ENCODE measurements at places on chromosomes 5 and 9.

- DNase-seq = no peak
Measured at GRCh38 chr5:96691503-96692303, 29.5 kb downstream of the CAST start.

DNA sequence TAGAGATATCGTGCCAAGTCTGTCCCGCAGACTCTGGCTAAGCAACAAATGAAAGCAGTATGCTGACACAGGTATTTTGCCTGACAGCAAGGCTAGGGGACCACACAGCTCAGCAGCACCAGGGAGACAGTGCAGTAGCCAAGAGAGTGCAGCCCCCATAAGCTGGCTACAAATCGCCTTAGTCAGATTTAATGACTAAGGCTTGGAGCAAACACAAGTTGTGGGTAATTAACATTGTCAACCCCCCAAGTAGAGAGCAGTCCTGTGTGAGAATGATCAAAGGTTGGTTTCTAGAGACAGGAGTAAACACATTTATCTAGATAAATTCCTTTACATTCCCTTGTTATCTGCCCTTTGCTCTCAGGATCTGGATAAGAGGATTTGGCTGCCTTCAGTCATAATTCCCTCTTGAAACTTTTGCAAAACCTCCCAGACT lies 1434.5 kb upstream of the CDH6 start:
- no peak for DNase-seq

- DNase-seq = peak; percentile 85
Measured at GRCh38 chr5:91380491-91381238, 2.5 kb downstream of the ARRDC3 start.

DNA sequence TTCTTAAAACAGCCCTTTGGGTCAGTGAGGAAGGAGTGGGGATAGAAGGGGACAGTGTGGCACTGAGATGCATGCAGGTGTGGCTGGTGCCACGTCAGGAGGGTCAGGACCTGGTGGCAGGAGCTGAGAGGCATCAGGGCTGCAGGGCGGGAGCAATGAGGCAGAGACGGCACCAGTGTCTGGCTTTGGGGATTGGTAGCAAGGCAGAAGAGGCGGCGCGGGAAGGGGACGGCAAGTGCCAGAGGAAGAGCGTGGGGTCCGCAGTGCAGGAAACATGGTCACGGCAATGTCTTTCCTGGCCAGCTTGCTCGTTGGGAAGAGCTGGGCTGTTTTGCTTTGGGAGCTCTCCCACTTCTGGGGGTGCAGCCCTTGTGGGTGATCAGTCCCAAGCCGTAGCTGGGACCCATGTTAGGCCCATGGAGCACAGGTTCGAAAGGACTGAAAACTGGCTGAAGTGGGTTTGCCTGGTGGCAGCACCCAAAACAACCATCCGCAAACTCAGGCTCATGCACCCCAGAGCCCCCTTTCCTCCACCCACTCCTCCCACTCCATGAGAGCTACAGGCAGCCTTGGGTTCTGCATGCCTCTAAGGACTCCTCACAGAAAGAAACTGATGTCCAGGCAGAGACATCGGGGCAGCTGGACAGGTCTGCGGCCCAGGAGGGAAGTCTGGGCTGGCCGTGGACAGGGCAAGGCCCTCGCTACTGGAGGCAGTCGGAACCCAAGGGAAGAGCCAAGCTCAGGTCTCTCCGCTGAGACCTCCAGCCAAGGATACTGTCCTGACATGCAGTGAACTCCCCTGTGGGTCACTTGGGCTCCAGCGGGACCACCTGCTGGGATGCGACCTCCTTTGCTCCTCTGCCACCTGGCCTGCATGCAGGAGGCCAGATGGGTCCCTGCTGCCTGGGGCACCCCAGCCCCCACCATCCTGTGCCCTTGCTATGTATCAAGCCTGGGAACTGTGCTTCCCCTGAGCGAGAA lies 104.4 kb downstream of the ZNF354C start:
- no peak for DNase-seq

DNA sequence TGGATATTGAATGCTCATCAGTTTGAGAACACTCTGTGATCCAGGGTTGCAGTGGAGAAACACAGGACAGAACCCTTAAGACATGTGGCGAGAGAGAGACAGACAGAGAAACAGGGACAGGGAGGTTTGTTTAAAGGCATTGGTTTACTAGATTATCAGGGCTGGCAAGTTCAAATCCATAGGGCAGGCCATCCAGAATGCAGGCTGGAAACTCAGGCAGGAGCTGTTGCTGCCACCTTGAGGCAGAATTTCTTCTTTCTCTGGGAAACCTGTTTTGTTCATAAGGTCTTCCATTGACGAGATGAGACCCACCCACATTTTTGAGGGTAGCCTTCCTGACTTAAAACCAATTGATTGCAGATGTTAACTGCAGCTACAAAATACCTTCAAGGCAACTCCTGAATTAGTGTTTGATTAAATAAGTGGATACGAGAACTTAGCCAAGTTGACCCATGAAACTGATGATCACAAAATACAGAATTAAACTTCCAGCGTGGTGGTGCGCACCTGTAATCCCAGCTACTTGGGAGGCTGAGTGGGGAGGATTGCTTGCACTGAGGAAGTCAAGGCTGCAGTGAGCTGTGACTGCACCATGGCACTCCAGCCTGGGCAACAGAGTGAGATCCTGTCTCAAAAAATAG lies 55.9 kb downstream of the NSUN2 start:
- peak; percentile 43 for DNase-seq

- DNase-seq = peak; percentile 24
Measured at GRCh38 chr9:136996361-136997292, at the start of gene CLIC3. CLIC3 (minus strand) TSS chr9:136996568; CDS start chr9:136996543, 25 bp downstream.

DNA sequence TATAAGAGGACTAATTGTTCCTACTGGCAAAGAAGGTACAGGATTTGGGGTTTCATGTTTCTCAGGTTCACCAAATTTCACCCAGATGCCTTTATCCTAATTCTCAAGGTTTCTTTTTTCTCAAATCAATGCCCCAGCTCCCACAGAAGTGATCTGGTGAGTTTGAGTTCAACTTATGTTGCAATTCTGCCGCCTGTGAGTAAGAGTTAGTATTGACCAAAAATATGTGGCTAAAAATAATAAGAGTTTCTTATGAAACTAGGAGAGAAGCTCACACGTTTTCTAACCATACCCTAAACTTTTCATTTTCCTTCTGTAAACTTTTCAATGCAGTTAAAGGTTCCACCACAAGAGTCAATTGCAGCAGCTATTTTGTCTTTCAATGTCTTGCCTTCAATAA lies 15.1 kb downstream of the SLCO6A1 start:
- DNase-seq = no peak

GRCh38 chr5:1511651-1512540 lies 11.9 kb downstream of the LPCAT1 start:
- DNase-seq = peak; percentile 32

DNA sequence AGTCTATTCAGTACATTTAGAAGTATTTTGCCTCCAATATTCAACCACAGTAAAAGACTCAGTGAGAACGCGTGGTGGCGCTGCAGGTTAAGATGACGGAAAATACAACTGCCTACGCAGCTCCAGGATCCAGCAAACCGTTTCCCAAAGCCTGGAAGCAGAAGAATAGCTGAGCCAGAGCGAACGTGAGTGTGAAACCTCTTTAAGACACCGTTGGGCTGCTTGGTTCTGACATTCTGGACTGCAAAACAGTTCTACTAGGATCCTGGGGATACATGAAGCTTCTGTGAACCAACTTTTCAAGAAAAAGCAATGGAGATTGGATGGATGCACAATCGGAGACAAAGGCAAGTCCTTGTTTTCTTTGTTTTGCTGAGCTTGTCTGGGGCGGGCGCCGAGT lies at the start of gene PCDHB16:
Gene PCDHB16, plus strand, starts transcription at position 140 of the 400 bp plus-strand sequence. Its CDS starts 173 bp downstream, at position 313.
- peak; percentile 50 for DNase-seq

DNA sequence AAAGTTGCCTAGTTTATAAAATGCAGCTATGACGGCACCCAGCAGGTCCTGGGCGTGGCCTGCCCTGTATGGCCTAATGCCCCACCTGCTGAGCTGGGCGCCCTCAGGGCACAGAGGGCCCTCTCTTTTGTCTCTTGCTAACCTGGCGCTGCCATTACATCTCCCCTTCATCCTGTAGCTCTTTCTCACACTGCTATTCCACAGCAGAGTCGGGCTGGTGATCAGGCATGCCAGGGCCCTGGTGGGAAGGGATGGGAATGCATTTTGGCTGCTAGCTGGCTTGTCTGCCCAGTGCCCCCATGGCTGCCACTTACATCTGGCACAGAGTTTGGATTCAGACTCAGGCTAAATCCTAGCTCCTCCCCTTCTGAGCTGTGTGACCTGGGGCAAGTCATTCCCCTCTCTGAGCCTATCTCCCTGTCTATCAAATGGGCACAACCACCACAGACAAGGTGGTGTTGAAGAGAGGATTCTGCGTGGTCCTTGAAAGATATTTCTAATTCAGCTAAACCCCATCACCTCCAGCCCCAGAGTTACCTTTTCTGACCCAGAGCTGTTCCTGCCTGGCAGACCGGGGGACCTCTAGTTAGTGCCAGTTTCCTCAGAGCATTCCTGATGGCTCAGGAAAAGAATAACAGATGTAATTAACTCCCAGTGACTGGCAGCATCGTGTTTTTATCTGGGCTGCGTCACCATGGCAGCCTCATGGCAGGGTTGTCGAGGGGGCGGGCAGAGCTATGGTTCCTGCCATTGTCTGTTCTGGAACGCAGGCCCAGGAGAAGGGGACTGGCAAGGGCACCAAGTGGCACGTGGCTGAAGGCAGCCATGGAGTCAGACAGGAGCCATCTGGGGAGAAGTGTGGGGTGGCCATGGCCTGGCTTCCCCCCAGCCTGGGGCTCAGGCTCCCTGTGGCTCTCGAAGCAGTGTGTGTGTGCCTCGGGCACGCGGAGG lies 6.3 kb downstream of the PRR7 start:
- DNase-seq = no peak

DNA sequence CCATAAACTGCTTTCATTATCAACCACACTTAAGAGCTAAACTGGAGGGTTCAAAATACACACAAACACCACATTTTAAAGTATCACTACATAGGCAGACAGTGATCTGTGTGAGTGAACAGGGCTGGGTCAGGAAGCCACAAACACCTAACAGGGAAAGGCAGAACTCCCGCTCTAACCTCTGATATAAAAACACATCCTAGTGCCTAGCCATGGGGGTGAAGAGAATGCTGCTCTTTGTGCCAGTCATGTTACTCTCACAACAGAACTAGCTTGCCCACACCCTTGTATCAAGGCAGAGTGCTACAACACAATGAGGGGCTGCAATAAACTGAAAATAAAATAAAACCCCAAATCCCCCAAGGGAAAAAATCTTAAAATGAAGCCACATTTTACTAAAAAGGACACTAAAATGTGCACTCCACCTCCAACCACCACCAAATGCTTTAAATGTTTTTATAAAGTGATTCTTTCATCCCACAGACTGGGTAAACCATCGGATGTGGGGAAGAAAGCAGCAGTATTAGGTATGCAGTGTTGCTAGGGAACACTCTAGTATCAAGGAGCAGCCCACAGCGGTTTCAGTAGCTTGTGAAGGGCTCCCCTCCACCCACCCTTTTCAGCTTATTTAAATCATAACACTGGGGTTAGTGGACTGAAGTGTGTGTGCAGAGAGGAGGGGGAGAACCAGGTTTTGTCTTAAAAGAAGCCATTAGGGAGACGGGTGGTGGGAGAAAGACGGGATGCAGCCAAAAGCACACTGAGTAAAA lies 64.5 kb downstream of the TMEM161B start:
- no peak for DNase-seq

GRCh38 chr5:176561259-176561658 lies 12.1 kb downstream of the CDHR2 start:
- no peak for DNase-seq

DNA sequence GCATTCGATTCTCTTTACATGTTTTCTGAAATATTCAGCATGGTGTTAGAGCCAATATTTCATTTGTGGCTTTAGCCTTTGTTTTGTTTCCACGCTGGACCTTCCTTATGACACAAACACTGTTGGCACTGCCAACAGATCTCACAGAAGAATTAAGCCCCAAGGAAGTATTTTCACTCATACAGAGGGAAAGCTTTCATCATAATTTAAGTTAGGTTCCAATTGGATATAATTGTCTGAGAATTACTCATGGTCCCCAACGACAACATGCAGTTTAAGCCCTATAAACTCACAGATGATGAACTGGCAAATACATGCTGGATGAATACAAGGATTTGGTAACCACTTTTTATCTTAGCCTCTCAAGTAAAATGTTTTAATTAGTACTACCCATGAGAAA lies 259.5 kb downstream of the EBF1 start:
- no peak for DNase-seq

DNA sequence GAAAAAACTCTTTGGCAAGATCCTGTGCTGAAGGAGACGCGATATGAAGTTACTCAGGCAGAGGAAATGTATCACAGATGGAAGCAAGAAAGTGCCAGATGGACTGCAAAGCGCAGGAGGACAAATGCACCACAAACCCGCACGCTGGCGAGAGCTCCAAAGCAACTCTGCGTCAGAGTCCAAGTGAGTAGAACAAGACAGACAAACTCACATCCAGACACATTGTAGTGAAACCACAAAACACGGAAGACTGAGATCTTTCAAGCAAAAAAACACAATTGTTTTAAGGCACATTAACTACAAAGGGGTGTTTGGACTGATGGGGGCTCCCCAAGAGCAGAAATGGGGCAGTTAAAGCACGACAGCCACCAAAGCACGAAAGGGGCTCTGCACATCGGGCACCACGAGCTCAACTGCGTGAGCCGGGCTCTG lies 39.2 kb upstream of the NKD2 start:
- peak; percentile 95 for DNase-seq

GRCh38 chr5:177123789-177124485 lies 9.6 kb upstream of the NSD1 start:
- peak; percentile 18 for DNase-seq

DNA sequence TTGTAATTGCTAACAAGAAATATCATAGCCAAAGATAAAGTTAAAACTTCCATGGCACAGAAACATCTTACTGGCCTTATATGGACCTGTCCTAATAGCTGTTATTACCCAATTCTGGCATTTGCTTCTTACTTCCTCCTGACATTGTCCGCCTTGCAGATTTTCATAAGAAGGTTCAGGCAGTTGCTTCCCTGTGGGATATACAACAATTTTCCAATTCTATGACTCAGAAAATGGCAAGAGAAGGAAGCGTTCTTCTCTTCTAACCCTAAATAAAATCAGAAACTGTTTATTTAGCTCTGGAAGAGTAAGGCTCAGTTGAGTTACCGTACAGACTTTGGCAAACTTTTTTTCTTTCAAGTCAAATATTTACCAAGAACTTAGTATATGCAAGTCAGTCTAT lies 1.7 kb downstream of the PRKAA1 start:
- no peak for DNase-seq

GRCh38 chr5:126354012-126354857 lies 69.0 kb upstream of the GRAMD2B start:
- DNase-seq = peak; percentile 34

GRCh38 chr9:130433168-130433946 lies 11.4 kb upstream of the ASS1 start:
- peak; percentile 71 for DNase-seq

DNA sequence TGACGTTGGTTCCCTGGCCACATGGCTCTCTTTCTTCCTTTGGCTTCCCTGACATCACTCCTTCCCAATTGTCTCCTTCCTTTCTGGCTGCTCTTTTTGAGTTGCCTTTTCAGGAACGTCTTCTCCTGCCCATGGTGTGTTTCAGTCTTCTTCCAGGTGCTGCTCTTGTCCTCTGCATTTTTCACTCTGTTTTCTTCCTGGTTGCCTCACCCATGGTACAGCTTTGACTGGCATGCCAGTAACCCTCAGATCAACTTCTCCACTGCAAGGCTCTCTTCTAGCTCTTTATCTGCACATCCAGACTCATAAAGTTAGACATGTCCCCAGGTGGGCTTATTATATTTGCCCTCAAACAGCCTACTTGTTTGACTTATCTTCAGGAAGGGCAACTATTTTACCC lies 91.0 kb upstream of the ANKH start:
- DNase-seq = no peak

- peak; percentile 87 for DNase-seq
Measured at GRCh38 chr9:127980060-127980705, 606 bp downstream of the EEIG1 start.
